Stimulated activated CD4-positive, alpha-beta T cell treated with anti-CD3 and anti-CD28 coated beads, Interleukin-1b, Interleukin-23, amount 100 ng/mL, for 48 hours (primary cell): ENCODE measurements at places on chromosomes 2 and 18.

- no peak for DNase-seq
These were observed 1.5 kb upstream of the MPPE1 start for GRCh38 chr18:11909591-11910026.

DNA sequence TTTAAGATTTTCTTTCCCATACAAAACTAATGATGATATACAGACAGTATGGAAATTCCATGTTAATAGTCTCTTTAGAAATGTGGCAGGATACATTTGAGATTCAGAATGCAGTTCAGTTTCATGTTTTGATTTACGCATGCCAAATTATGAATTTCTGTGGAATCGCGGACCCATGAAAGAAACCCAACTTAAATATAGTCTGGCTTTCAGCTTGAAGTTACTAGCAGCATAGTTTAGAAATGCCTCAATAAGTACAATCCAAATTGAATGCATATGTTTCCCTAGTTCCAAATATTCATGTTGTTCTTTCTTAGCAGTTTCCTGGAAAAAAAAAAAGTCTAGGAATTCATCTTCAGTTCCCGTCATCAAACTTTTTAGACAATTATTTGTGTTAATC lies 164.1 kb upstream of the RASGRP3 start:
- no peak for DNase-seq

DNA sequence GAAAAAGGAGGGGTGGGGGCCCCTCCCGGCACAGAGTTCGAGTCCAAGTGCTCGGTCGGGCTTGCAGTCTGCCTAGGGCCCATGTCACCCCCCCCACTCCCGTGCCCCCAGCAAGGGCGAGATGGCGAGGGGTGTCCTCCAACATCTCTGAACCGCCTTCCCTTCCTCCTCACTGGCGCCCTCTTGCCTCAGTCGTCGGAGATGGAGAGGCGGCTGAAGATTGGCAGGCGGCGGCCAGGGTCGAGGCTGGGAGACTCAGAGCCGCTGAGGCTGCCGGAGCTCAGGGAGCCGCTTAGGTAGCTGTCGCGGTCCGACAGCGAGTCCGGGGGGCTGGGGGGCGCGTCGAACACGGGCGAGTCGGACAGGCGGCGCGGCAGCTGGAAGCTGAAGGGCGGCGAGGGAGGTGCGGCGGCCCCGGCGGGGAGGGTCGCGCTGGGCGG lies 2.3 kb downstream of the ZFP36L2 start:
- DNase-seq, result peak; percentile 80

DNA sequence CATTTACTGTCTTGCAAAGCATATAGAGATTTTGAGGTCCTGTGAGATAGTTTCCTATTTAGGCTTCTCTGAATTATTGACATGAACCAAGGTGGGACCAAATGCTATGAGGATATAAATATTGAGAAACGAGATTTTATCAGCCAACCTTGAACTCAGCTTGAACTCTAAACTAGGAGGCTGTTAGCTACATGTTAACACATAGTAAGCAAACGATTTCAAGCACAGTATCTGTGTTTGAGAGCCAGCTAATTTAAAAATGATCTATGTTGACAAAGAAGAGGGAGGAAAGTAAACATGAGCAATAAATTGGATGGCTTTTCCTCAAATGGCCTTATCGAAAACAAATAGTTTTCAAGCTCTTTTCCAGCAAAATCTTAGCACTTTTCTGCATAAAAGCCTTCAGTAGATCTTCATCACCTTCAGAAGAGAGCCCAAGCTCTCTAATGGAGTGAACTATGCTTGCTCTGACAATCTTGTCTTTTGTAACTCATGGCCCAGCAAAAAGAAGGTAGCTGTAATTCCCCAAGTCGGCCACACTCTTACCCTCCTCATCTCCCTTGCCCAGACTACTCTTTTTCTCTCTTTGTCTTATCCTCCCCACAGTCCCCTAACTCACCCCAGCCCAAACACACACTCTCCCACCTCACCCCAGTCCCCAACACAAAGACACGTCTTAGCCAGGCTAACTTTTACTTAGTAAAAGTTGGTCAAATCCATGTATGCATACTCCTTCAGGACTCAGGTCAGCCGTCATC lies 14.7 kb downstream of the CD28 start:
- DNase-seq, result no peak

DNA sequence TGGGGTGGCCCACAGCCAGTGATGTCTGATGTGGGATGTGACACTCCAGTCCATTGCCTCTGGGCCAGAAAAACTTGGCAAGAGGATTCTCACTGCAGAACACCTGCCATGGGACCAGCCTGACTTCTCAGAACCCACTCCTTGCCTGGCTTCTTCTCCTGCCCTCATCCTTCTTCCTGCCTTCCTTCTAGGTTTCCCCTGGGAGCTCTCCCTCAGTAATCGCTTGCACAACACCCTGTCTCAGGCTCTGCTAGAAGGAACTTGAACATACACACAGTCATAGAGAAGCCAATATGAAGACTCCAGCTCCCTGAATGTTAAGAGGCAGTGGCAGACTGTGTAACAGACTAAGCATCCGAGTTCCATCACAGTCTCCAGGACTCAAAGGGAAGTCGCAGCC lies 4.3 kb upstream of the COL6A3 start:
- DNase-seq, result no peak

DNA sequence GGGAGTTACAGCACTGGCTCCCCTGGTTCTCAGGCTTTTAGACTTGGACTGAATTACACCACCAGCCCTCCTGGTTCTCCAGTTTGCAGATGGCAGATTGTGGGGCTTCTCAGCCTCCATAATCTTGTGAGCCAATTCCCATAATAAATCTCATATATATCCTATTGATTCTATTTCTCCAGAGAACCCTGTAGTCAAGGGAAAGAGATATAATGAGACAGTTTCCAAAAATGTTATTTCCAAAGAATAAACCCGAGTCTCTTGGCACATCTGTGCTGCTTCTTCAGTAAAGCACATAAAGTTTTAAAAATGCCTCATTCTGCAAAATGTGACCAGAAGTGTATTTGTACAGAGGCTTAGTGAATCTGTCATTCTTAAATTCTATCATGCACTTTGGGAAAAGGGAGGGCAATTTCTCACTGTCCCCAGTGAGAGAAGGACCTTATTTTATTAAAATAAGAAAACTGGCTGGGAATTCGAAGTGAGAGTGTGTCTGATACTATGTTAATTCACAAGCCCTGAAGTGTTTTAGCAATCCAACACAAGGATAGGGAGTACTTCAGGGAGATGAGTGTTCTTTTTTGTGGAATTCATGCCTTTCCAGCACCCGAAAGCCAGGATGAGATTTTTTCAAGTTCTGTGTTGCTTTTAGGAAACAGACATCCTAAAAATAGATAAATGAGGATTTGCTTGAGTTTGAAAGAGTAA lies 282.4 kb upstream of the CHAC2 start:
- no peak for DNase-seq

DNA sequence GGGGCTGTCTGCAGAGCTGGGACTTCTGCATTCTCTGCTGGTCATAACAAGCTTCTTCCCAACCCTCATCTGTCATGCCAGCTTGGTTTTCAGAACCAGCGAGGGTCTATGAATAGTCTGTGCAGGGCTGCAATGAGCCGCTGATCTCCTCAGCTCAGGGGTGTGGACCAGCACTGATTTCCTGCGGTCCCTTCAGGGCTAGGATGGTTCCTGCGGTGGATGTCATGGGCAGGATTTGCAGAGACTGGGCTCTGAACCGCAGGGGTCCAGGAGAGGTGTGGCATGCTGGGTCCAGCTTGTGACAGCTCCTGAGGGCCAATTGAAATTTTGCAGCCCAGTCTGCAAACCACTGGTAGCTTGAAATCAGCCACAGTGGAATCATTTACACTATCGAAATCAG lies 188.2 kb upstream of the AGAP1 start:
- no peak for DNase-seq

DNA sequence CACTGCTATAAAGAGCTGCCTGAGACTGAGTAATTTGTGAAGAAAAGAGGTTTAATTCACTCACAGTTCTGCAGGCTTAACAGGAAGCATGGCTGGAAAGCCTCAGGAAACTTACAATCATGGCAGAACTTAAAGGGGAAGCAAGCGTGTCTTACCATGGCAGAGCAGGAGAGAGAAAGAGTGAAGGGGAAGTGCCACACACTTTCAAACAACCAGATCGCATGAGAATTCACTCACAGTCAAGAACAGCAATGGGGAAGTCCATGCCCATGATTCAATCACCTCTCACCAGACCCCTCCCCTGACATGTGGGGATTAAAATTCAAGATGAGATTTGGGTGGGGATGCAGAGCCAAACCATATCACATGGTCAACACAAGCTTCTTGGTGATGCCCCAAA lies 34.7 kb upstream of the CDK5R2 start:
- no peak for DNase-seq
